ENCODE measurements at places on chromosomes 7 and 10. TPM values are rescaled to one million over a fixed set of nuclear protein-coding genes. Genes with fewer than 3 reads are reported as not detected.

The ARHGAP22 gene
- total RNA-seq: not detected

The ZNF736 gene
- 29.9 TPM for total RNA-seq

The NRG3 gene
- not detected for total RNA-seq

The OPN1SW gene
- not detected for total RNA-seq

The ZNF138 gene
- 5.6 TPM for total RNA-seq

The SPDYE6 gene
- total RNA-seq: not detected

The CNPY1 gene
- total RNA-seq: not detected

The ATP6V0E2 gene
- total RNA-seq: 24.9 TPM

The CLDN3 gene
- not detected for total RNA-seq

GRCh38 chr10:46291817-46292572 is 5.2 kb downstream of the ANTXRL start:
- no peak for DNase-seq
- H3K27me3 ChIP-seq: no peaks in the 10 kb centered on the region
- H3K27ac ChIP-seq: no peak overlapping the region
- no peaks in the 10 kb centered on the region for H3K36me3 ChIP-seq
- H3K4me1 ChIP-seq: peaks cover 4% of the 10 kb centered on the region

GRCh38 chr10:98456043-98456570 is 9.4 kb upstream of the HPS1 start:
- no peaks in the 10 kb centered on the region for H3K4me1 ChIP-seq
- H3K27ac ChIP-seq: no peak overlapping the region
- H3K4me3 ChIP-seq: no peak overlapping the region
- H3K27me3 ChIP-seq: peaks cover 9% of the 10 kb centered on the region
- H3K36me3 ChIP-seq: no peaks in the 10 kb centered on the region

DNA sequence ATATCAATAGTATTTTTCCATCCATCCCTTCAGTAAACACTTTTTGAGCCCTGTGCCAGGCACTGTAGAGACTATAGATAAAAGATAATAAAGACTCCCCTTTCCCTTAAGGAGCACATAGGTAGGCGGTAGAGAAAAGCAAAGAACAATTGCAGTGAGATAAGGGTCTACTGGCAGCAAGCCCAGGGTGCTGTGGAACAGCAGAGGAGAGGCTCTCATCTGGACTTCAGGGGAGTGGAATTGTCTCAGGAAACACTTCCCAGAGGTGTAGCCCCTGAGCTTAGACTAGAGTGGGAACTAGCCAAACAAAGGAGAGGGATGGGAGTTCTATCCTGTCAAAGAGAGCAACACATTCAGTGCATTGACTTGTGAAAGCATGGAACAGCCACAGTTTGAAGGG is 102.0 kb downstream of the NRF1 start:
- peaks cover 82% of the 10 kb centered on the region for H3K36me3 ChIP-seq
- no peak for DNase-seq
- no peaks in the 10 kb centered on the region for H3K4me1 ChIP-seq
- no peaks in the 10 kb centered on the region for H3K27me3 ChIP-seq

DNA sequence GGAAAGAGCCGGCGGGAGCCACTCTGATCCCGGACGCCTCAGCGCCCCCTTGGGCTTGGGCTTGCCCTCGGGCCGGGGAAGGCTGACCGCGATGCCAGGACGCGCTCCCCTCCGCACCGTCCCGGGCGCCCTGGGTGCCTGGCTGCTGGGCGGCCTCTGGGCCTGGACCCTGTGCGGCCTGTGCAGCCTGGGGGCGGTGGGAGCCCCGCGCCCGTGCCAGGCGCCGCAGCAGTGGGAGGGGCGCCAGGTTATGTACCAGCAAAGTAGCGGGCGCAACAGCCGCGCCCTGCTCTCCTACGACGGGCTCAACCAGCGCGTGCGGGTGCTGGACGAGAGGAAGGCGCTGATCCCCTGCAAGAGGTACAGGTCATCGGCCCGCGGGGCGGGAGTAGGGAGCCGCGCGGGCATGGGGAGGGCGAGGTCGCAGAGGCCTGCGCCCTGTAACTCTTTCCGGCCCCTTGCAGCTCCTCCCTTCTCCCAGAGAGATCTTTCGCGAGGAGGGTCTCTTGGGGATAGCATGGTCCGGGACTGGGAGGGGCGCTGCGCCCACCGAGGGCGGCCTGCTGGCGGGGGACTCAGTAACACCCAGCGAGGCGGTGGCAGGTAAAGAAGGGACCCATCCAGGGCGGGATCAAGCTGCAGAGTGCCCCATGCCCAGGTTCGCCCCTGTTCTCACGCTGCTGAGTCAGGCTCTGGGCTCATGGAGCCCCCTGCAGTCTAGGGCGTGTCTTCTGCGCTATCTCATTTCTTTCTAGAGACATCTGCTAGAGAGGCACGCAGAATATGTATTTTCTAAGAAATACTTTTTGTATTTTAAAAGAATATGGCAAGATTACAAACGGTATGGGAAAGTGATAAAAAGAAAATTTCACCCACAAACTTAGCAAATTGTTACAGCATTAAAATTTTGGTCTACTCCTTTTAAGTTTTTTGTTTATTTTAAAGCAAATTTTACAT is 687 bp downstream of the EPDR1 start:
- H3K4me1 ChIP-seq: peaks cover 11% of the 10 kb centered on the region
- peaks cover 32% of the 10 kb centered on the region for H3K27me3 ChIP-seq
- H3K36me3 ChIP-seq: no peaks in the 10 kb centered on the region
- no peak for DNase-seq
- H3K4me3 ChIP-seq: peak overlapping the region; percentile 47

- peaks cover 4% of the 10 kb centered on the region for H3K4me1 ChIP-seq
- no peak overlapping the region for H3K4me3 ChIP-seq
- DNase-seq: no peak
- H3K27me3 ChIP-seq: no peaks in the 10 kb centered on the region
Measured at GRCh38 chr10:18582803-18583202, 68.6 kb downstream of the NSUN6 start.

DNA sequence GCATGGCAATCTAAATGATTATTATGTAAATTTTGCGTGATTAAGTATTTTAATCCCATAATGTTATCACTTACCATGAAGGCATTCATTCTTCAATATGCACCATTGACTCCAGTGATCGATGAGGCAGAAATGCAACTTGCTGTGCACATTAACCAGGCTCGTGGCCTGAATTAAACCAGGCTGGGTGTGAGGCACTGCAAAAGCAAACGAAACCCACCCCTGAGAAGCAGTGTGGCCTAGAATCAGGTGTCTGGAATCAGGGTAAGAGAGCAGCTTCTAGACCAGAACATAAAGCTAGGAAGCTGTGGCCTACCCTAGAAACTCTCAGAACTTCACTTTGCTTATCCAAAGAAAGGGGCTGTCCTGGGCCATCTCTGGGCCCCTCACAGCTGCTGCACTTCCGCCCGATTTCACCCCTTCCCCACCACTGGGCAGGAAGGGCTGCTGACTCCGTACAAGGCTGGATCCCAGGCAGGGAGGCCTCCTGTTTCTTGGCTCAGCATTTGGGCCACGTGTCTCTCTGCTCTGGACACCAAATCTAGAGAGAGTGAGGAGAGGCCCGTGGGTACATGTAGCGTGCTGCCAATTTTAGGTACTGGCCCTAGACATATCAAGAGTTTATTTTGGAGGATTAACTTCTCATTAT is 4.4 kb downstream of the PTPRE start:
- H3K36me3 ChIP-seq: no peaks in the 10 kb centered on the region
- peaks cover 6% of the 10 kb centered on the region for H3K4me1 ChIP-seq
- H3K27me3 ChIP-seq: peaks cover 7% of the 10 kb centered on the region
- H3K4me3 ChIP-seq: no peak overlapping the region
- no peak for DNase-seq

GRCh38 chr10:128018236-128018635 is 108.0 kb downstream of the MKI67 start:
- no peak for DNase-seq
- H3K36me3 ChIP-seq: no peaks in the 10 kb centered on the region
- H3K27me3 ChIP-seq: no peaks in the 10 kb centered on the region
- no peak overlapping the region for H3K4me3 ChIP-seq
- H3K4me1 ChIP-seq: no peaks in the 10 kb centered on the region

DNA sequence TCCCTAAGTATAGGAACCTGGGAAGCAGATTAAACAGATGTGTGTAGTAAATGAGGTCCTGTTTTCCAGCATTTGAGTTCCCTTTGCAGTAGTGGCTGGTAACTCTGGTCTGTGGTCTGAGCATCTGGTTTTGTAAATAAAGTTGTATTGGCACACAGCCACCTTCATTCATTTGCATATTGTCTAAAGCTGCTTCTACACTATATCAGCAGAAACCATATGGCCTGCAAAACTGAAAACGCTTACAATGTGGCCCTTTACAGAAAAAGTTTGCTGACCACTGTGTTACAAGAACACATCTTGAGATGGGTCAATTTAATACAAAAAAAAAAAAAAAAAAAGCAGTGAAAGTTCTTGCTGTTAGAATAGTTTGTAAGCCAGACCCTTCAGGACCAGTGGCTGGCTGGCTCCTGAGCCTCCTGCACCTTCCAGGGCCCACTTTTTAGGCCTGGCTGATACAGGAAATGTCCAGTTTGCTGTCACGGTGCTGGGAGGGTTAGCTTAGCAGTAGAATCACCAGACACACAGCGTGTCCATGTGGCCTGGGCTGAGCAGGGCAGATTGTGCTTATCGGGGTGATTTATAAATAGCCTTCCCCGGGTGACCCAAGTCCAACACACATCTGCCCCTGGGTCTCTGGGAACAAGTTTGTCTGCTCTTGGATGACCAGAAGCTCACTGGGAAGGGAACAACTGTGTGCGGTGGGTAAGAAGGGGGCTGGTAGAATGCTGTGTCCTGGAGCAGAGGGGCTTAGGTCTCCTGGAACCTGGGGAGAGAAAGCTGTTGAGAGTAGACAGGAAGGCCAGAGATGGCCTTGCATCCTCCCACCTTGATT is 1.4 kb downstream of the C10orf71 start:
- H3K4me1 ChIP-seq: no peaks in the 10 kb centered on the region
- H3K27me3 ChIP-seq: peaks cover 5% of the 10 kb centered on the region
- no peaks in the 10 kb centered on the region for H3K36me3 ChIP-seq
- no peak overlapping the region for H3K4me3 ChIP-seq

DNA sequence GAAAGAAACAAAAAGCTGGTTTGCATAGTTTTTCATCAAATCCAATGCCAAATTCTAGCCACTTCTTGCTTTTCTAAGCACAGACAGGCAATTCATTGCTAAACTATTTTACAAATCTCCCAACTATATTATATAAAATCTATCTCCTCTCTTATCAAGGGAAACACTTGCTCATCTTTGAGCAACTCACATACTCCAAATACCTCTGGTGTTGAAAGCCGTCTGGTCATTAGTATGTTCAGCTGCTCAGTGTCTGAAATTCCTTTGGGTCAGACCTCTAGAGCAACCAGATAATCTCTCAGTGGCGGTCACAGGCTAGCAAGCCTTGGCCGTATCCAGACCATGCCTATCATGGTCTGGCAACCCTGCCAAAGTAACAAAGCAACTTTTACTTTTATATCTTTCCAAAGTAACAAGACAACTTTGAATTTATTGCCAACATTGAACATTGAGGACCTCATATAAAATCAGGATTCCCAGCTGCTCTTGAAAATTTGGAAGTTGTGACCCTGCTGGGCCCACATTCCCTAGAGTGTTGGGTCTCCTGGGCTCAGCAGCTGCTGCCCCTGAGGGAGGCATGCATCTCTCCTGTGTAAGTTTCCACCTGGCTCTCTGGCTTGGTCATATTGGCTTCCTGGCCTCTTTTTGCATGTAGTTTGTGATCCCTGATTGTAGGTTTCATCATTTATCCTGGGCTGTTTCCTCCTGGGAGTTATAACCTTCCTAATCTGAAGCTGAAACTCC is 56.8 kb upstream of the LANCL2 start:
- DNase-seq: no peak
- H3K4me1 ChIP-seq: peaks cover 36% of the 10 kb centered on the region
- H3K4me3 ChIP-seq: no peak overlapping the region

- H3K4me3 ChIP-seq: no peak overlapping the region
- H3K4me1 ChIP-seq: no peaks in the 10 kb centered on the region
- no peaks in the 10 kb centered on the region for H3K27me3 ChIP-seq
- DNase-seq: no peak
Measured at GRCh38 chr7:104039363-104039762, 49.9 kb upstream of the RELN start.

GRCh38 chr7:20980232-20980631 is 193.5 kb upstream of the SP8 start:
- H3K27me3 ChIP-seq: no peaks in the 10 kb centered on the region
- H3K27ac ChIP-seq: no peak overlapping the region
- no peaks in the 10 kb centered on the region for H3K4me1 ChIP-seq
- H3K4me3 ChIP-seq: no peak overlapping the region
- H3K36me3 ChIP-seq: no peaks in the 10 kb centered on the region

GRCh38 chr7:102251531-102252365 is 34.9 kb upstream of the SH2B2 start:
- no peaks in the 10 kb centered on the region for H3K4me1 ChIP-seq
- H3K4me3 ChIP-seq: no peak overlapping the region

- H3K27ac ChIP-seq: no peak overlapping the region
- no peak overlapping the region for H3K4me3 ChIP-seq
- H3K27me3 ChIP-seq: no peaks in the 10 kb centered on the region
Measured at GRCh38 chr10:95474228-95475002, 86.8 kb downstream of the SORBS1 start.

DNA sequence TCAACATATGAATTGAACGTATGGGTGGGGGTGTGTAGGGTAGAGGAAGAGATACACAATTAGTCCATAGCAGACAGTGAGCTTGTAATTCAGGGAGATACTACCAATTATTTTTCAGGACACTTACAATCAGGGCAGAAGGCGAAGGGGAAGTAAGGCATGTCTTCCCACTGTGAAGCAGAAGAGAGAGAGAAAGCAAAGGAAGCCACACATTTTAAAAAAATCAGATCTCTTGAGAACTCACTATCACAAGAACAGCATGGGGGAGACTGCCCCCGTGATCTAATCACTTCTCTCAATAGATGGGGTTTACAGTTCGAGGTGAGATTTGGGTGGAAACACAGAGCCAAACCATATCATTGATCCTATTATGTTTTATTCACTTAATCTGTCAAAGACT is 116.4 kb upstream of the RPA3 start:
- H3K4me1 ChIP-seq: no peaks in the 10 kb centered on the region
- H3K27ac ChIP-seq: no peak overlapping the region

DNA sequence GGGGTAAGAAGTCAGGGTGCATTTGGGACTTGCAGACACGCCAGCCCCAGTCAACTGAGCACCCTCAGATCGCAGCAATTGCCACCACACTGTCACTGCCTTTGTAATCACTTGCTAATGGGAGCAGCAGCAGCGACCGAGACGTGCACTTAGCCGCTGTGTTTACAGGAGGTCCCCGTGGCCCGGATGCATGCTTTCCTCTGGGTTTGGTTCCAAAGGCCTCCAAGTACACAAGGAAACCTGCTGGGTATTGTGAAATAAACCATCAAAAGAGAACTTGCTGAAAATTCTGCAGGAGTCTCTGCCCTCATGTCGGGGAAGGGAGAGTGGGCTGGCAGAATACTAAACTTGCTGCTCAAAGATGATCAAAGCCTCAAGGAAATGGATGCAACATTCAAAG is 341.7 kb downstream of the DNAJB6 start:
- H3K4me3 ChIP-seq: no peak overlapping the region
- peaks cover 57% of the 10 kb centered on the region for H3K27me3 ChIP-seq
- no peak for DNase-seq
- H3K4me1 ChIP-seq: peaks cover under 1% of the 10 kb centered on the region

DNA sequence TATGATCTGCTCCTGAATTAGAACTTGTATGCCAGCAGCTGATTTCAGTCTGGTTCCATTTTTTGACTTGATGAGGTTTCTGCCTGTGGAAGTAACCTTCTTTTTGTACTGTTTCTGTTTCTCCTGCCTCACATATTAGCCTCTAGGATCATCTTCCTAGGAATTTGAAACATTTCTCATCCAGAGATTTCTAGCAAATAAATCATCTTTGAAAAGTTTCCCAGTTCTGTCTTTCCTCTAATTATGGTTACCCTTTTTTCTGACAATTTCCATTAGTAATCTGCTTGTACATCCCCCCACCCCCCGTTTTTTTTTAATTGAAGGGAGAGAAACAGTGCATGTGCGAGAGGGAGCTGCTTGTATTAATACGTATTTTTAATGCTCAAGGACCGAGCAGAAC is 92.2 kb downstream of the NRF1 start:
- H3K36me3 ChIP-seq: peaks cover 15% of the 10 kb centered on the region
- no peaks in the 10 kb centered on the region for H3K27me3 ChIP-seq
- H3K27ac ChIP-seq: no peak overlapping the region
- H3K4me3 ChIP-seq: no peak overlapping the region
- no peak for DNase-seq

Measured in CD4-positive, alpha-beta T cell (primary cell).